ENCODE measurements at places on chromosomes 12 and 14.

GRCh38 chr12:58787021-58787760, 133.1 kb downstream of the LRIG3 start:
- DNase-seq = peak; percentile 65

DNA sequence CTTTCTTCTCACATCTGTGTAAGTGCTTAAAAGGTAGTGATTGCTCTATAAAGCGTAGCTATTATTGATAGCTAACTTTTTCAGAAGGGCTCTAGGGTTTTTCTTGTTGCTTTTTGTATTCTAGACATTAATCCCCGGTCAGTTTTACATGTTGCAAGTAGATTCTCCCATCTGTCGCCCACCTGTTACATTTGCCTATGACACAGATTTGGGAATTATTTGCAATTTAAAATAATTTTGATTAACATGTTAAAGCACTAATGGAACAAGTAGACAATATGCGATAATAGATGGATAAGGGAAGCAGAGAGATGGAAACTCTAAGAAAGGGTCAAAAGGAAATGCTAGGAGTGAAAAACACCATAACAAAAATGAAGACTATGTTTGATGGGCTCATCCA, 44.5 kb downstream of the DIO3 start:
- no peak for DNase-seq

- DNase-seq = peak; percentile 18
These were observed 122.3 kb upstream of the ATF1 start for GRCh38 chr12:50641566-50641965.

GRCh38 chr14:21672116-21672515, 1.5 kb downstream of the OR4E1 start:
- DNase-seq = peak; percentile 49

DNA sequence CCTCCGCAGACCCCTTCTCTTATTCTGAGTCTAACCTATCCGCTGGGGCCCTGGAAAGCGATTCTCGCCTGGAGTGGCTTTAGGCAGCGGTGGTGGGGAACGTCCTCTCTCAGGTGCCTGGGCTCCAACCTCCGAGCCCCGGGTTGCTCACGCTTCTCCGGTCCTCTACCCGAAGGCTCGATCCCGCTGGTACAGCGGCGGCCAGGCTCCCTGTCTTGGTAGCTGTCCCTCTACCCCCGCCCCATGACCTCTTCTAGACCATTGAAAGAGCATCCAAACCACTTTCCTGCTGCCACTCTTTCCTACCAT, 505 bp upstream of the HEBP1 start:
- peak; percentile 28 for DNase-seq

DNA sequence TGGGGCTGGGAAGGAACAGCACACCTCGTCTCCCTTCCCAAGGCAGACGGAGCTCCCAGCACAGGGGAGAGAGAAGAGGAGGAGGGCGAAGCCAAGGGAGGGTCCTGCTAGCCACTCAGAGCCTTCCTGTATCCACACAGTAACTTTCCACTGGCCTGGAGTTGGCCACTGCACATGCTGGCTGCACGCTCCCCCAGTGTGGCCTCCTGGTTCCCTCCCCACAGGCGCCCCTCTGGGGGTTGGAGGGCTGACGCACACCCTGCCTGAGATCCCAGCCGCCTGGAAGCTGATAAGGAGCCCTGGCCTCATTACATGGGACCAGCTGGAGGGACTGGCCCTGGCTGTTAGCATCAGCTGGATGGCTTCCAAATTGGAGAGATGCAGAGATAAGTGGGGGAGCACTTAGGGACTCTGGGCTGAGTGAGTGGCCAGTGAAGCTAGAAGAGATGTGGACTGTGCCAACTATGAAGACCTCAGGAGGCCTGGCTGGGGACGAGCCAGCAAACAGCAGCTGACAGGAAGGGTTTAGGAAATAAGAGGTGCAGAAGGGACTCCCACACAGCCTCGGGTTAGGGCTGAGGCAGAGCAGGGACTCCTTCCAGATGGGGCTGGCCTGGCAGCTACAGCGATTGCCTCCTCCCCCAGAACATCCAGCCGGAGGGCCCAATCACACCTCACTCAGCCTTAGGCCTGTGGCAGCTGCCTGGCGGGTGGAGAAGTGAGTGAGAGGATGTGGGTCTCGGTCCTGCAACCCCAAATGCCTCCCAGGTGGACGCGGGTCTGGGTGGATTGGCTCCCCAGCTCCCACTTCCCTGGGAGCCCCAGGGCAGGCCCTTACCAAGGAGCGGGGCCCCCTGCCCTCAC, 26.3 kb upstream of the BCDIN3D start:
- peak; percentile 88 for DNase-seq

DNA sequence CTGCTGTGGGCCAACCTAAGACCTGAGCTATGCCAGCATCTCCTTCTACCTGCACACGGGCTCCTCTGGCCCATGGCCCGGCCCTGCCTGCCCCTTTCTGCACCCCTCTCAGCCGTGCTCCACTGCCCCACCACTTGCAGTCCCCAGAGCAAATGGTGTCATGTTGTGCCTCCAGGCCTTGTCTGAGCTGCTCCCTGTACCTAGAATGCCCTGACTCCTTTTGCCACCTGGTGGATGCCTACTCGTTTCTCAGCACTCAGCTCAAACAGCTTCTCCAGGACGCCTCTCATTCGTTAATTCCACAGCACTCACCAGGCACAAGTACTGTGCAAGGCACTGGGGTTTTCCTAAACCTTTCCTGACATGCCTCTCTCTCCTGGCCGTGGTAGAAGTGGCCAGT, 63.2 kb upstream of the PNMA1 start:
- DNase-seq = no peak

GRCh38 chr12:108773798-108774788, 42.8 kb upstream of the CORO1C start:
- peak; percentile 98 for DNase-seq

DNA sequence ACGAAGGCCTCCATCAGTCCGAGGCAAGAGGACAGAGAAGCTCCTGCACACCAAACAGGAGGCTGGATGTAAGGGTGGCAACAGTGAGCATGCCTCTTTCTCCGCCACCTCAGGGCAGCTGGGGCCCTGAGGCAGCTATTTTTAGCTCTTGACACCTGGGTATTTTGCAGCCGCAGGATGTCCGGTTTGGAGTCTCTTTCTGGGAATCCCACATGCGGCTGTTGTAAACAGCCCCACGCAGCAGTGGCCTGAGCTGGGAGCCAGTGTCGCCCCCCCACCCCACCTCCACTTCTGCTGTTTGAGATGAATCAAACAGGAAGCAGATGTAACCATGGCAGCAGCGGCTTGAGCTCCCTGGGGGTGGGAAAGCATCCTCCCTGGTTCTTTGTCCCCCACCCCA, 11.7 kb downstream of the HDAC7 start:
- peak; percentile 61 for DNase-seq

DNA sequence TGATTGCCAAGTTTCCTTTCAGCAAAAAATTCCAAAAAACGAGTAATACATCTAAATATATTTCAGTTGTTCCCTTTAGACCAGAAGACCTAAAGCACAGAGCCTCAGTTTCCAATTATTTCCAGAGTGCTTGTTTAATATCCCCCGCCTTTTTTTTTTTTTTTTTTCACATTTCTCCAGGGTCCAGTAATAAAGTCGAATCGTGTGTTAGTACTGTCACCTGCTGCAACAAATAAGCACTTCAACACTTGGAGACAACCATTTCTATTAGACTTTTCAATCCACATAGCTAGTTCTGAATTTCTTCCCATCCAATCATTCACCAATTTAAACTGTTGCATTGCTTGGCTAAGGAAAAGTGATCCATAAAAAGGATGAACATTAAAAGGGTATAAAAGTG, 13.6 kb downstream of the PDE6H start:
- DNase-seq = no peak

DNA sequence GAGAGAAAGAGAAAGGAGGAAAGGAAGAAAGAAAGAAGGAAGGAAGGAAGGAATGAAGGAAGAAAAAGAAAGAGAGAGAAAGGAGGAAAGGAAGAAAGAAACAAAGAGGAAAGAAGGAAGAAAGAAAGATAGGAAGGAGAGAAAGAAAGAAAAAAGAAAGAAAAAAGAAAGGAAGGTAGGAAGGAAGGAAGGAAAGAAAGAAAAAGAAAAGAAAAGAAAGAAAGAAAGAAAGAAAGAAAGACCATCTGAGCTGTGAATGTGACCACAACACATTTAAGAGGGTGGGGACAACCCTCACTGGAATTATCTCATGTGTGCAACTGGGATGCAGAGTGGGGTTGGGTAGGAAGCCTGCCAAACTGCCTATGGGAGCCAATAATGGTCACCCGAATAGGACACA, 36.0 kb upstream of the BATF start:
- DNase-seq = no peak

DNA sequence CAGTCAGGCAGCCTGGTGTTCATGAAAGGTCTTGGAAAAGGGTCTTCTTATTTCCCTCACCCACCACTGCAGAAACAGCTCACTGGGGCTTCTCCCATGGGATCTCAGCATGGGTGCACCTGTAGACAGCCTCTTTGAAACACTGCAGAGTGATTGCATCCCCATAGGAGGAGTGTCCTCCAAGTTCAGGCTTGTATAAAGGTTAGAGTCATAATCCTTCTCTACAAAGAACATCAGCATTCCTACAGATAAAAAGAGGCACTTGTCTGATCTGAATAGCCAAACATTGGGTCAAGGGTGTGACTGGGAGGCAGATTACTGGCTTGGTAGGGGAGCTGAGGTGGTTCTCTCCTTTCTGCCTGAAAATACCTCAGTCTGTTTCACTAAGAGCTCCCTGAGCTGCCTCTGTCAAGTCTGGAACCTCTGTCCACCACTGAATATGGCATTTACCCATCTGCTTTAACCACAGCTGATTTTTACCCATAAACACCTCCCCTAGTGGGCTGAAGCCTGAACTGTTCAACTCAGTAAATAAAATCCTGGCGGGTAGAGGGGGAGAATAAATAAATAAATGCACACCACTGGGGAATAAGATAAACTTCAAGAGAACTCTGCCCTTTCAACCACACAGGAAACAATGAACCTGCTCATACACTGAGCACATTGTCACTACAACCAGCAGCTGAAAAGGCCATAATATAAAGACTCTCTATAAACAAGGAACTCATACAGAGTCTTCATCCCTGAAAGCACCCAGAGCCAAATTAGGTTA, 120.7 kb upstream of the SCAF11 start:
- no peak for DNase-seq

DNA sequence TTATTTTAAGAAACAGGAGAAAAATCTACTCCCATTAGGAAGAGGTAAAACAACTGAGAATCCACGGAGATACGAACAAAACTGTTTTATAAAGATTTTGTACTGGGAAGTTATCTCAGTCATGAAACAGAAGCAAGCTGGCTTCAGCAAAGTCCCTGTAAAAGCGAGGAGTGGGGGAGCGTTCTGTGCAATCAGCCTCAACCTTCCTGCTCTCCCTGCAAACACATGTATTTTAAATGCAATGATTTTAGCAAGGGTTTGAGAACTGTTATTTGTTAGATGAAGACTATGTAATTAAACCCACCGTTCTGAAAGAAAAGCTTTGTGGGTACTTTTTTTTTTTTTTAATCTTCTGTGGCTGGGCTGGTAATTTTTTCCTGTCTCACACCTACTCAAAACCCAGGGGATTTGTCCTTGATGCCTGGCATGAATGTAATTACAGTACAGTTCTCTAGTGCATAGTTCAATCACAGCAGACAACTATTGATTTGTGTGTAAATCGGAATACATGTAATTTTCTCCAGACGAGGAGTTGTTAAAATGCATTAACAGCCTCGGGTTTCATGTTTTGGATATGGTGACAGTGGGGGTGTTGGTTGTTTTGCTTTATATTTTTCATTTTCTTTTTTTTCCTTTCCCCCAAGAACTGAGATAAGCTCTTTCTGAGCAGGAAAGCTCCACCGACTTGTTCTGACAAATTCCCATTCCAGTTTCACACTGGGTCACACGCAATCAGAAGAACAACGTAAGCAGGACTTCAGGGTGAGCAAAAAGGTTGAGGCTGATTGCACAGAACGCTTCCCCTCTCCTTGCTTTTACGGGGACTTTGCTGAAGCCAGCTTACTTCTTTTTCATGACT, 153.6 kb downstream of the PHLDA1 start:
- DNase-seq = peak; percentile 35

- peak; percentile 38 for DNase-seq
These were observed 85.8 kb downstream of the EXOC5 start for GRCh38 chr14:57182760-57183503.
